B cell (primary cell): ENCODE measurements at places on chromosomes 3 and 15.

DNA sequence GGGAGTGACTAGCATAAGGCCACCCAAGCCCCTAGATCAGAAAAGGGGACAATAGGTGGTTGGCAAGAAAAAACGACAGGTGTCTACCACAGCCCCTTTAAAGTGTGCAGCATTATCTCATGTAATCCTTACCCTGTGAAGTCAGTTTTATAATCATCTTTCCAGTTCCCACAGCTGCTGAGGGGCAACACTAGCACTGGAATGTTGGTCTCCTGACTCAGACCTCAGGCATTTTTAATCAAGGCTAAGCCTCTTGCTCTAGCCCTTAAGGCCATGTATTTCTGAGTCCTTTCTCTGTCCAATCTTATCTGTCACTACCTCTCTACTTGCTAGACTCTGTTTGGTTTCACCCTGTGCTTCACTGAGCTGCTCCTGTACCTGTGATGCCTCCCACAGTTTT, 171.7 kb downstream of the TLE3 start:
- no peak for DNase-seq

DNA sequence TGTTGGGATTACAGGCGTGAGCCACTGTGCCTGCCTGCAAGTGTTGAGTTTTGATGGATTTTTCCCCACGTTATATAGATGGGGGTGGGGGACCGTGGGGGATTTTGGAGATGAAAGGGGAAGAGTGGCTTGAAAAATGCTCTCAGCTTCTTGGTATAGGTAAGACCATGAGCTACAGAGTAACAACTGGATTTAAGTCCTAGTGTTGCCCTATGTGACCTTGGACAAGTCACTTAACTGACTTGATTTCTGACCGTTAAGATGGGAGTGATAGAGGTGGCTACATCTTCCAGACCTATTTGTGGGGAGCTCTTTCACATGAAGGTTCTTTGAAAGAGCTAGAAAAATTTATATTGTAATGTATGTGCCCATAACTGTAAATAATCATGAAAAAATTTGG, 13.3 kb downstream of the TRIM71 start:
- no peak for DNase-seq

DNA sequence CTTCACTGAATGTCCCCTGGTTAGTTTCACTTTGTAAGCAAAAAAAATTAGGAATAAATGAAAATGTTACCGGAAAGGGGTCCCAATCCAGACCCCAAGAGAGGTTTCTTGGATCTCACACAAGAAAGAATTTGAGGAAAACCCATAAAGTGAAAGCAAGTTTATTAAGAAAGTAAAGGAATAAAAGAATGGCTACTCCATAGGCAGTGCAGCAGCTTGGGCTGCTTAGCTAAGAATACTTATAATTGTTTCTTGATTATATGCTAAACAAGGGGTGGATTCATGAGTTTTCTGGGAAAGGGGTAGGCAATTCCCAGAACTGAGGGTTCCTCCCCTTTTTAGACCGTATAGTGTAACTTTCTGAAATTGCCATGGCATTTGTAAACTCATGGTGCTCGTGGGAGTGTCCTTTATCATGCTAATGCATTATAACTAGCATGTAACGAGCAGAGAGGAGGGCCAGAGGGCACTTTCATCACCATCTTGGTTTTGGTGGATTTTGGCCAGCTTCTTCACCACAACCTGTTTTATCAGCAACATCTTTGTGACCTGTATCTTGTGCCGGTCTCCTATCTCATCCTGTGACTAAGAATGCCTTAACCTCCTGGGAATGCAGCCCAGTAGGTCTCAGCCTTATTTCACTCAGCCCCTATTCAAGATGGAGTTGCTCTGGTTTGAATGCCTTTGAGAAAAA, 41.0 kb upstream of the CMSS1 start:
- no peak for DNase-seq

- DNase-seq: no peak
Observed at GRCh38 chr15:85157344-85157743, 175.7 kb downstream of the PDE8A start.

GRCh38 chr15:73075160-73075859, 23.0 kb downstream of the NEO1 start:
- no peak for DNase-seq

DNA sequence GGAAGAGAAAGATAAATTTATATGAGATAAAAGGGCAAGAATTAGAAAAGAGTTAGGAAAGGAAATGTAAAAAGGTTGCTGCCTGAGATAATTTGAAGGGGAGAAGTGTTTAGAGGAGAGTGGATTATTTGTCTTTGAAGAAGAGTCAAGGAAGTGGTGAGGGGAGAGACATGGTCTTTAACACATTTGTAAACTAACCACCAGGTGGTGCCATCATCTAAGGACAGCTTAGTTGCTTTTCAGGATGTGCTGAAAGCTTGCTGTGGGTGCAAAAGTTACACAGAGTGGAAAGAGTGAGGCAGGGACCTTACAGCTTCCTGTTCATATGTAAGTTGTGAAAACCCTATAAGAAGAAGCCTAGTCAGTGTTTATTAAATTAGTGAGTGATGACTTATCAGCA, 114.1 kb upstream of the DNAJC19 start:
- no peak for DNase-seq

GRCh38 chr3:134406331-134407238, 32.3 kb upstream of the AMOTL2 start:
- no peak for DNase-seq

- no peak for DNase-seq
Observed at GRCh38 chr3:21754839-21755238, 3.8 kb upstream of the ZNF385D start.

GRCh38 chr15:80174017-80174746, 21.4 kb downstream of the FAH start:
- DNase-seq: no peak

- no peak for DNase-seq
Observed at GRCh38 chr3:183537295-183537730, 18.2 kb downstream of the KLHL6 start.

DNA sequence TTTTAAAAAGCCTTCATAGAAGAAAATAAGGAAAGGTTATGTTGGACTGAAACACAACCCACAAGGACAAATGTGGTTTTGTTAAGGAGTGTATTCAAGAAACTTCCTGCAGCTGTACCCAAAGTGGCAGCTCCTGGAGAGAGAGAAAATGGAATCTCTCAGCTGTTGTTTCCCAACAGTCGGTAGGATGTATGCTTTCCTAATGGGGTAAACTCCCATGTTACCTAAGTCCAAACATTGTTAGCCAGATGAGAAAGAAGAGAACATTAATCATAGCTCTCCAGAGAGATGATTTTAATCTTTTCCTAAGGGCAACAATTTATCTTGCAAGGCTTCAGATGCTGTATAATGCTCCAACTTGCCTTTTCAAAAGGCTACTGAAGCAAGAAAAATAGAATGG, 22.6 kb upstream of the TEX9 start:
- no peak for DNase-seq

DNA sequence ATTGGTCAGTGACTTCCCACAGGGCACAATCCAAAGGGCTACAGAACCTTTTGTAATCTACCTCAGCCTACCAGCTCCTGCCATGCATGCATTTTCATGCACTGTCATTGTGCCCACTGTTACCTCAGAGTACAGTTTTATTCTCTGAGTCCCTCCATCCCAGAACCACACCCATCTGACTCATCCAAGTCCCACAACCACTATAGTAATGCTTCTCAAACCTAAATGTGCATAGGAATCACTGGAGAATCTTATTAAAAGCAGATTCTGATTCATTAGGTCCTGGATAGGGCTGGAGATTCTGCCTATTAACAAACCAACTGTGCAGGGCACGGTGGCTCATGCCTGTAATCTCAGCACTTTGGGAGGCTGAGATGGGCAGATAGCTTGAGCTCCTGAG, 3.7 kb upstream of the B3GALNT1 start:
- DNase-seq: no peak

- DNase-seq: no peak
Observed at GRCh38 chr3:18159681-18160080, 265.5 kb downstream of the SATB1 start.

DNA sequence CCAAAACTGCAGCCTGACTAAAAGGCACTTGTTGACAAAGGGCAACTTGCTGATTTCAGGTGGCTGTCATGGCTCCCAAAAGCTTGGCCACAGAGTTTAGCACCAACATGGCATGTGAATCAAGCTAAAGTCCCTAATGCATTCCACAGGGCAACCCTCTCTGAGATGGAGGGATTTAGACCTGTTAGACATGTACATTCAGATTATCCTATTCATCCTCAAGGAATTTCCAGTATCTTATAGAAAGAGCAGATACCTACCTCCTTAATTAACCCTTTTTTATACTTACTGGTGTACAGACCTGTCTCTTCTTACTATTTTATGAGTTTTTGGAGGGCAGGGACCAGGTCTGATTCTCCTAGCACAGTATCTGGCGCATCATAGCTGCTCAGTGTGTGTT, 31.3 kb downstream of the ACP3 start:
- DNase-seq: no peak

DNA sequence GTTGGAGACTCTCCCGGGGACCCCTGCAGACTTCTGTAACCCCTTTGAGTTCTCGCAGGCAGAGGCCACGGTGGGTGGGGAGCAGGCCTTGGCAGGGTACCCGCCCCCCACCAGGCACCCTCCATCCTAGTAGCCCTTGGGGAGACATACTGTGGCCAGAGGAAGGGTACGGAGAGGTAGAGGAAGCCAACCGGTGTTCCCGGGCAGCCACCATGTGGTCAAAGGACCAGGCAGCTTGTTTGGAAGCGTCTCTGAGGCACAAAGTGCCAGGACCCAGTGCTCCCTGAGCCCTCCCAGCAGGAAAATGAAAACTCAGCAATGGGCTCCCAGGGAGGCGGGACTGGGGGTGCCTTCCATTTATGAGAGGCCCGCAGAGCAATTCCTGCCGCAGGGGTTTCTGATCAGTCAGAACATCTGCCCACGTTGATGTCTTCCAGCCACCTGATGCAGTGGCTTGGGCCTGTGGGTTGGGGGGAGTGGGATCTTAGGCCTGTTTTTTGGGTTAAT, 53.0 kb upstream of the CGNL1 start:
- no peak for DNase-seq

DNA sequence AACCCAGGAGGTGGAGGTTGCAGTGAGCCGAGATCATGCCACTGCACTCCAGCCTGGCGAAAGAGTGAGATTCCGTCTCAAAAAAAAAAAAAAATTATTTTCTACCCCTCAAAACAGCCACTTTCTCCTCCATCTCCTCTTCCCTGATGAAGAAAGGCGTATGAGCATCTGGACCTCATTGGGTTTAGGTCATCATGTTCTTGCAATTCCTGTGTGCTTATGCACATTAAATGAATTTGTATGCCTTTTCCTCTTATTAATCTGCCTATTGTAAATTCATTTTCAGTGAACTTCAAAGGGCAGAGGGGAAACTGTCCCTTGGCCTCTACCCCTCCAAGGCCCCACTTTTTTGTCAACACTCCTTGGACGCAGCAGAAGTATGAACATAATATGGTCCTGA, 117.8 kb downstream of the RPLP1 start:
- no peak for DNase-seq

DNA sequence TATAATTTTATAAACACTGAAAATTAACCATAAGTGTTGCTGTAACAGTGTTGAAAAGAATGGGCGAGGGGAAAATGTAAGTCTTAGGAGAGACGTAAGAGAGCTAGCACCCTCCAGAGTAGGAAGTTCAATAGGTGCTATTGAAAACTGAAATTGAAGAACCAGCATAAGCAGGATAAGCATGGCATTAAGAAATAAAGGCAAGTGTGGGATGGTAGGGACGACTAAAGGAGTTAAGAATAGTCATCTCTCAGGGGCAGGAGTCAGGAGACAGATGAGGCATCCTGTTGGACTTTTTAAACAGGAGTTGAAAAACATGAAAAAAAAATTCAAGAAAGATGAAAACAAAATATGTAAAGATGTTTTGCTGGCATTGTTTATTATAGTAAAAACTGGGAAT, 43.5 kb downstream of the ABHD2 start:
- no peak for DNase-seq

GRCh38 chr3:4634894-4635293, 141.7 kb downstream of the ITPR1 start:
- no peak for DNase-seq

DNA sequence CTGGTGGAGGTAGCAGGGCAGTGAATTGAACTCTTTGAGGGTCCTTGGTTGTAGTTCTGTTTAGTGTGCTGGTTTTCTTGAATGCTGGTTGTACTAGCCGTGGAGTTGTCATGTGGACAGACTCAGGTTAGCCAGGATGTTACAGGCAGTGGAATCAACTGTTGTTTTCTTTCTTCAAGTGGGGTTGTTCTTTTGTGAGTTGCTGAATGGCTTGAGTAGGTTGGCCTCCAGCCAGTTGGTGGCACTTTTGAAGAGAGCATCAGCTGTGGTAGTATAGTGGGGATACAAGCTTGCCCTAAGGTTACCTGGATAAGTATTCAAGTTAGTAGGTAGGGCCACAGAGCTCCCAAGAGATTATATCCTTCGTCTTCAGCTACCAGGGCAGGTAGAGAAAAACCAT, 31.8 kb upstream of the RARB start:
- no peak for DNase-seq

DNA sequence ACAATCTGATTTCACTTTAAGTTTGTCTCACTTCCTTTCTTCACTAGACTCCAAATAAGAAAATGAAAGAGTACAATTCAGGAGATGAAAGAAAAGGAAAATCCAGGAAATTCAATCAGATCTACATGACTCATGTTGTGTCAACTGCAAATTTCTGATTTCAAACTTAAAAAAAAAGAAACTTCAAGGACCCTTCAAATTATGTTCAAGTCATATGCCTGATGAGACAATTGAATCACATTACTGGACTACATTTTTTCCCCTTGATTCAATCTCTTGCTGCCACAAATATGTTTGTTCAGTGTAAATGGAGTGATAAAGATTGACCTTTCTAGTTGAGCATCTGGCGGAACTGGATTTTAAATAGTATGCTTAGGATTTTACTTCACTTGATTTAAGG, 37.4 kb downstream of the FRMD5 start:
- DNase-seq: no peak

- no peak for DNase-seq
Observed at GRCh38 chr3:181264486-181264885, 274.9 kb upstream of the DNAJC19 start.

DNA sequence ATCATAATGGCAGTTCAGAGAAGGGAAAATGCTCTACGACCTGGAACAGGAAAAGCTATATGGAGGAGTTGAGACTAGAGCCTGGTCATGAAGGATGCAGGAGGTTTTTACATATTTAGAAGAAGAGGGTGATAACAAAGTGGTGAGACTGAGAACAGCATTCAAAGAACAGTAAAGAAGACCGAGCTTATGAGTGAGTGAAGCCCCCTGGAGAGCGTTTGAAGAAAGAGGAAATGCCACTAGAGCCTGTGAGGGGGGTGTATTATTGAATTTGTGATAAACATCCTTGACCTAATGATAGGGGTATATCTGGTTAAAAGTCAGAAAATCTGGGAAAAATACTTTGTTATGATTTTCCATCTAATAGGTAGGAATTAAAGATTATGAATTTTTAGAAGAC, 4.2 kb downstream of the PARP9 start:
- DNase-seq: no peak

DNA sequence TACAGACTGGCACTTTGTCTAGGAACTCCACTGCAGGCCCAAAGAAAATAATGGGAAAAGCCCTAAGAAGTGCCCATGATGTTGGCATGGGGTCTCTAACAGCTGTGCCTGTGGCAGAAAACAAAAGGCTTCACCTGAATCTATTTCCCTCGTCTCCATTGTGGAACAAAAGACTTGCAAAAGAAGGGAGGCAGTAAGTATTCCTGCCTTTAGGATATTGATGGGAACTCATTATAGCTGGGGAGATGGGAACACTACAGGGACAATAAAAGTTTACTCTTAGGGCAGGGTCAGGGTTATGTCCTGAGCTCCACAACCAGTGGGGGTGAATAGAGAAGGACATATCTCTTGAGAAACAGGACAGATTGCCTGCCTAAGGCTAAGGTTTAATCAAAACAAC, 930.6 kb upstream of the EPHA6 start:
- no peak for DNase-seq
